ENCODE measurements at places on chromosomes 4 and X.
A peak's percentile ranks its signal among the peaks of the same experiment; 100 is the strongest.

DNA sequence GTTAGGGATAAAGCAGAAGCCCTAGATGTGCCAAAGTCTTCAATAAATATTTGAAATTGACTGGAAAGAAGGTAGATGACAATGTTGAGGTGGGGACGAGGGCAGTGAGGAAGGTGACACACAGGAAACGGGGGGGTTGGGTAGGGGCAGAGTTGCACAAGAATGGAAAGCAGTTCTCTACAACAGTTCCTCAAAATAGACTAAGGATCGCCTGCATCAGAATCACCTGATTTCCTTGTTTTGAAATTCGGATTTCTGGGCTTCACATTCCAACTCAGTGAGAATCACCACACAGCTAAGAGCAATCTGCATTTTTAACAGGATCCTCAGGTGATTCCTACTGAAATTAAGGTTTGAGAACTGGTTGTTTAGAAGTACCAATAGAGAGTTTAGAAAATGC lies 70.6 kb downstream of the ARFIP1 start:
- DNase-seq = no peak

GRCh38 chr4:5812506-5813229 lies 80.2 kb downstream of the CRMP1 start:
- DNase-seq = peak; percentile 44

GRCh38 chr4:150224896-150225591 lies 146.8 kb downstream of the DCLK2 start:
- DNase-seq = no peak

- DNase-seq = no peak
Measured at GRCh38 chr4:182062458-182062857, 180.7 kb upstream of the TENM3 start.

GRCh38 chr4:18262832-18263231 lies 241.3 kb upstream of the LCORL start:
- DNase-seq = no peak

GRCh38 chr4:151318307-151319006 lies 6.9 kb downstream of the SH3D19 start:
- DNase-seq = no peak

All from NCI-H748 treated with DMSO at 0.1 percent for 48 hours (cell line).